Cortex of kidney (tissue), 1 donor: ENCODE measurements at places on chromosomes 16 and 17.

DNA sequence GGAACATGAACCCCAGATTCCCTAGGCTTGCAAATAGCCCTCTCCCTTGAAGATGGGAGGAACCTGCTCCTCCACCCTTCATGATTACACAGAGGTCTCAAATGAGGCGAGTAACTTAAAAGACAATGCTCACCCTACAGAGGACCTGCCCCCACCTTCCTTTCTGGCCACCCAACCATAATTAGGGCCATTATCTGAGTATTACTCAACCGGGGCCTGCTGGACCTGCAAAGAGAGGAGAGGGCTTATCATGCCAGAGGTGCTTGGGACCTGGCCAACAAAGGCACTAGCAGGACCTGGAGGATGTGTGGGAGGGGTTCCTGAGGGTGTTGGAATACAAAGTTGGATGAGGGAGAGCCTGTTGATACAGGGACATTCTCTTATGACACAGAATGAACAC is 42.4 kb downstream of the RNF157 start:
- DNase-seq: no peak

DNA sequence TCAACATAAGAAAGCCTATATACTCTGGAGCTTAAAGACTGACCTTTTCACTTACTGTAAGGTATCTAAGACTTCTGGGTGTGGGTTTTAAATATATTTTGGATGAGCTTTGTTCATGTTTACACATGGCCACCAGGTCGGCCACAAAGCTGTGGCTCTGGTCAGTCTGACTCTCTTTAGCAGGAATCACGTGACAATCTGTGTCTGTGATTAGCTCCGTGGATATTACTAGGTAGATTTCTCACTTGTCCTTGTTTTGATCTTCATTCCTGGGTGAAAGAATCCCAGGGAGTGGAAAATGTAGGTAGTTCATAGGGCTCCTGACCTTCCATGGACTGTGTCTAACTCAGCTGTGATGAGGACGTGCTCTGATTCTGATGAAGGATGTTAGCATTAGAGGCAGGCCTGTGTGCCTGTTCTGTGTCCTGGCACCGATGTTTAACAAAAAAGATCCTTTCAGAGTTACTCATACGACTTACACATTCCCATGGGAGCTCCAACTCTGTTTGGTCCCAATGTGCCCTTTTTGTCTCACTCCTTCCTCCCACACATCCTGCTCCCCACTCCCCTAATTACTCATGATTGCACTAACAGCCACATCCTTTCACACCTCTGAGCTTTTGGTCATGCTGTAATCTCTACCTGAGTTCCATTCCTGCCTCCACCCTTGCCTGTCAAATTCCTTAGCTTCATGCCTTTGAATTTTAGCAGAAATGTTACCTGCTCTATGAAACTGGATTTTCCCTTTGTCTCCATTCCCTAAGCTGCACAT is 425.1 kb downstream of the MAF start:
- no peak for DNase-seq

GRCh38 chr16:70691223-70692129 is 5.6 kb upstream of the MTSS2 start:
- DNase-seq: no peak

DNA sequence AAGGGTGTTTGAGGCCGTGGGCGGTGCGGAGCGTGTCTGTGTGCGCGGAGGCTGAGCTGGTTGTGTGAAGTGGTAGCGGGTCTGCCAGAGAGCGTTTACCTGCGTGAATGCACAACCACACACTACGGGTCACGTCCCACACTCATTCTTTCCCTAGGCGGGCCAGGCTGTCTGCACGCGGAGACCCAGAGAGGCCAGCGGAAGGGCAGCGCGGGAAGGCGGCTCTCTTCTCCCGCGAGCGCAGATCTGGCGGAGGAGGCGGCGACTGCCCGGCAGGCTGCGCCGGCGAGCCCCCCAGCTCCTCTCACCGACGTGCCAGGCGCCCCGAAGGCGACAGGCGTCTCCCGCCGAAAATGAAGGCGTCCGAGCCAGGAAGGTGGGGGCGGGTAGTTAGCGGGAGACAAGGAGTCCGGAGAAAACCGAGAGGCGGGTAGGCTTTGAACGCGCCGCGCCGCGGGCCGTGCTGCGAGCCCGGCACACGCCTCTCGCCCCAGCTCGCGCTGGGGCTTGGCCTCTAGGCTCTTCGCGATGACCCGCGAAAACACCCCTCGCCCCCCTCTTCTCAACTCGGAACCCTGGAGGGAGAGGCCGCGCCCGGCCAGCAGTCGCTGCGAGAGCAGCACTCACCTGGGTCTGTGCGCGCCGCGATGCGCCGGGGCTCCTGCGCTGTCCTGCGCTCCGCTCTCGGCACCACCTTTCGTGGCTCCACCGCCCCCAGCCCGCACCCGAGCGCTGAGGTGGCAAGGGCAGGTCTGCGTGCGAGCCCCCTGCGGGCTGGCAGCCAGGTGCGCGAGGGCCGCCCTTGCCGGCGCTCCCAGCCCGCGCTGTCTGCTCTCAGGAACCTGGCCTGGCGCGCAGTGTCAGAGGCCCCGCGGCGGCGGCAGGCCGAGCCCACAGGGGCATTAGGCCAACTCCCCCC is 2.0 kb upstream of the FOXF1 start:
- no peak for DNase-seq

GRCh38 chr16:75317101-75317522 is 65.7 kb upstream of the BCAR1 start:
- DNase-seq: no peak

DNA sequence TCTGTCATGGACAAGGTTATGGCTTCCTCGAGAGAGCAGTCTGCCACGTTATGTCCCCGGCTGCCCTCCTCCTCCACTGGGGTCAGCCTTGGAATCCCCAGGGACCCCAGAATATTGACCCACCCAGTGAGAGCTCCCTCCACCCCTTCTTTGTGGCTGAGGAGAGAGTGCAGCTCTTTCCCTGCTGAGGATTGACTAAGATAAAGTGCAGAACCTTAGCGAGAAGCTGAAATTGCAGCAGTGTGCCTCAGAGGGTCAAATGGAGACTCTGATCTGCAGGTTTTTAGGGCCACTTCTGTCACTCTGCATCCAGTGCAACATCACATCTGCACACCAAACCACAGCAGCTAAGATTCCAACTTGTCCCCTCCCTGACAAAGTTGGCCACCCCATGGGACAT is 25.6 kb upstream of the PMFBP1 start:
- DNase-seq: no peak

GRCh38 chr17:39144416-39144840 is 7.0 kb downstream of the PLXDC1 start:
- no peak for DNase-seq

- no peak for DNase-seq
Observed at GRCh38 chr16:25289466-25289865, 31.8 kb upstream of the ZKSCAN2 start.

- DNase-seq: no peak
Observed at GRCh38 chr16:29710227-29711219, 31.5 kb downstream of the QPRT start.

DNA sequence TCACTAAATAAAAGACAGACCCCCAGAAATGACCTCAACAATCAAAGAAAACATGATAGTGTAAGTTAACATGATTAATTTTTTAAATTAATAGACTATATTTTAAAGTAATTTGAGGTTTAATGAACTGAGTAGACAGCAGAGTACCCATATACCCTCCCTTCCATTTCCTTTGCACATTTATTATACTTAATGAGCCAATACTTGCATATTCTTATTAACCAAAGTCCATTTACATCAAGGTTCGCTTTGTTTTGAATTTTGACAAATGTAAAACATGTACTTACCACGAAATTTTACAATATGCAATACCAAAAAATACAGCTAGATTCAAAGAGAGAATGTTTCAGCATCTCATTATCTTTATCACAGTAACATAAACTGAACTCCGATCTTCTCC is 72.7 kb downstream of the KANSL1 start:
- no peak for DNase-seq

- DNase-seq: no peak
Observed at GRCh38 chr17:28391401-28391800, 14.6 kb downstream of the SLC46A1 start.

DNA sequence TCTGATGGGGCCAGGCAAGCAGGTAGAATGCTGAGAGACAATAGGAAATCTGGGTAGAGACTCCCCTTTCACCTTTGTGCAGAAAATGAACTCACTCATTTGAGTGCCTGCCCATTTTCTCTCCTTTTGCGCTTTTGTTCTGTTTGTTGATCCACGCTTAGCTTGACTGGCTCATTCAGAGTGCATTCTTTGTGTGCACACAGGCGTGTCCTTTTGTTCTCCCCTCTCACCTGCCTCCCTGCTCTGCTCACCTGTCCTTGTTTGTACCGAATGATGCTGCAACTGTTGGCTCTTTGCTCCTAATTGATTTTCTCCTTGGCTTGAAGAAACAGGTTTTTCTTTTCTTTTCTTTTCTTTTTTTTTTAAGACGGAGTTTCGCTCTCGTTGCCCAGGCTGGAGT is 15.8 kb downstream of the PGS1 start:
- no peak for DNase-seq

DNA sequence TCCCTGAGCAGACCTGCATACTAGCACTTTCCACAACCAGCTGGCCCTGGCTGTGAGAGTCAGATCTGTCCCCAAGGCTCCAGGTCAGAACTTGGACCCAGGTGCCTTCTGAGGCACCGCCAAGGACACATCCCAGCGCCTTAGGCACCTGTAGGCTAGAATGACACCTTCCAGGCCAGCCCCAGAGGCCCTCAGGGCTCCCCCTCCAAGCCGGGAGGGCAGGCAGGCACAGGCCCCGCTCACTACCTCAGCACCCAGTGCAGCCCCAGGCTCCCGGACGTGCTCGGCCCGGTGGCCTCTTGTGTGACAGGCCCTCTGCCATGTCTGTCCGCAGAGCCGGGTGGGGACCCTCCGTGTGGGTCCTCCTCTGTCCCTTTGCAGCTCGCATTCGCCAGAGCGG is 56.3 kb upstream of the CMIP start:
- no peak for DNase-seq

DNA sequence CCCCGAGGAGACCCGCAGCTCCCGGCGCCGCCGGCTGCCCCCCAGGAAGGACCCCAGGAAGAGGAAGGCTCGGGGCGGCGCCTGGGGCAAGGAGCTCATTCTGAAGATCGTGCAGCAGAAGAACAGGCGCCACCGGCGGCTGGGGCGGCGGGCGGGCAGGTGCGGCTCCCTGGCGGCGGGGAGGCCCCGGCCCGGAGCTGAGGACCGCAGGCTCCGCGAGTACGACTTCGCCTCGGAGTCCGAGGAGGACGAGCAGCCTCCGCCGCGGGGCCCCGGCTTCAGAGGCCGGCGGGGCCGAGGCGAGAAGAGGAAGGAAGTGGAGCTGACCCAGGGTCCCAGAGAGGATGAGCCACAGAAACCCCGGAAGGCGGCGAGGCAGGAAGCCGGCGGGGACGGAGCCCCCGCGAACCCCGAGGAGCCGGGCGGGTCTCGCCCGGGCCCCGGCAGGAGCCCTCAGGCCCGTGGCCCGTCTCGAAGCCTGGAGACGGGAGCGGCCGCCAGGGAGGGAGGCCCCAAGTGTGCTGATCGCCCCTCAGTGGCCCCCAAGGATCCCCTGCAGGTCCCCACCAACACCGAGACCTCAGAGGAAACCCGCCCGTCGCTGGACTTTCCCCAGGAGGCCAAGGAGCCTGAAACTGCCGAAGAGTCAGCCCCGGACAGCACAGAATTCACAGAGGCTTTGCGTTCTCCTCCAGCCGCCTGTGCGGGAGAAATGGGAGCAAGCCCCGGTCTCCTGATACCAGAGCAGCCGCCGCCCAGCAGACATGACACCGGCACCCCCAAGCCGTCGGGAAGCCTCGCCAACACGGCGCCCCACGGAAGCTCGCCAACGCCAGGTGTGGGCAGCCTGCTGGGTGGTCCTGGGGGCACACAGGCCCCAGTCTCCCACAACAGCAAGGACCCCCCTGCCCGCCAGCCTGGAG is 22.3 kb upstream of the ZFPM1 start:
- DNase-seq: no peak

DNA sequence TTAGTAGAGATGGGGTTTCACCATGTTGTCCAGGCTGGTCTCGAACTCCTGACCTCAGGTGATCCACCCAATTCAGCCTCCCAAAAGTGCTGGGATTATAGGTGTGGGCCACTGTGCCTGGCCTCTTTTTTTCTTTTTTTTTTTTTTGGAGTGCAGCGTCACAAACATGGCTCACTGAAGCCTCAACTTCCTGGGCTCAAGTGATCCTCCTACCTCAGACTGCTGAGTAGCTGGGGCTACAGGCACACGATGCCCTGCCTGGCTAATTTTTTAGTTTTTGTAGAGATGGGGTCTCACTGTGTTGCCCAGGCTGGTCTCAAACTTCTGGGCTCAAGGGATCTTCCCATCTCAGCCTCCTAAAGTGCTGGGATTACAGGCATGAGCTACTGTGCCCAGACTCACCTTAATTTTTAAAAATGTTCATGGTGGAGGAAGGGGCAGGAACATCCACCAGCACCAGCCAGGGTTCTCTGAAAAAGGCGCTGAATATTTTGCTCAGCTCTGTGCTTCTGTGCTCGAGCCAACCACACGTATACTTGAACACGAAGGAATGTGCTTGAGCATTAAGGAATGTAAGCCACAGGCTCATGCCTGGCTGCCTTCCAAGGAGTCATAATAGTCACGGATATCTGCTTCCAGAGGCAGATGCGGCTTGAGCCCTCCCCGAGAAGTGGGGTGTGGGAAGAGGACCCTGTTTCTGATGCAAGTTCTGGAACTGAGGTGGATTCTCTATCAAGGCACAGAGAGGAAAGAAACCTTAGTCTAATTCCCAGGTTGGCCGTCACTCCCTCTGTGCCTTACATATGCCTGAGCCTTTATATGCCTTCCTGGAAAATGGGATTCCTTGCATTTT is 65.5 kb upstream of the CREBBP start:
- DNase-seq: no peak

DNA sequence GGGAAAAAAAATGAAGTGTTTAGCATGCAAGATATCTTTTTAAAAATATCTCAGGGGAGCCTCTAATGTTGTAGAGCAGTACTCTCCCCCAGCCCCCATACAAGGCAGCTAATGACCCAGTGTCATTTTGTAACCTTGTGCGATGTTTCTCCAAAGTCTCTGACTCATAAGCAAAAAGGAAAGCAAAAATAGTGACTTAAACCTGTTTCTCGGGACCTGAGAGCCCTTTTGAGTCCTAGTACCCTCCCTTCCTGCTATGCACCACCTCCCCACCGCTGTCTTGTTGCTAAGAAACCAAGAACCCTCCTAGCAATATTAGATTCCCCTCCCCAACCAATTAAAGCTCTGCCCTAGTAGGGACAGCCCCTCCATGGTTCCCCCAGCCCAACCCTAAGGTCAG is 2.8 kb downstream of the MYCBPAP start:
- DNase-seq: no peak

- no peak for DNase-seq
Observed at GRCh38 chr16:81431554-81432353, 12.9 kb upstream of the CMIP start.

GRCh38 chr16:30567991-30568638 is 3.4 kb downstream of the ZNF688 start:
- no peak for DNase-seq
